ENCODE measurements at places on chromosomes 7 and 10.

DNA sequence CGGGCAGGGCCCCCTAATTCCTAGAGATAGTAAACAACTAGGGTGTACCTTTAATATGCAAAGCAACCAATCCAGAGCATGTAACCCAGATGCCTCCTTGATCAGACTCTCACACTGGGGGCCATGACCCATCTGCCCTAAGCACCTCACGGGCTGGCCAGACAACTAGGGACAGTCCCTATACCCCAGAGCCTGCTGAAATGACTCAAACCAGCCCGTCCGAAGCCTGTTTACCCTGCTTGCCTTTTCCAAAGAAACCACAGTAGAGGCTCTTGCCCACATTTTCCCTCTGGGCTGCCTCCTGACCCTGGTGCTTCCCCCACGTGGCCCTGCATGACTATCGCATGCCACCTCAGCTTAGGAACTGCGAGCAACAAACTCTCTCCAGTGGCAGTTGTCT lies 46.2 kb downstream of the RGS10 start:
- DNase-seq, result no peak

DNA sequence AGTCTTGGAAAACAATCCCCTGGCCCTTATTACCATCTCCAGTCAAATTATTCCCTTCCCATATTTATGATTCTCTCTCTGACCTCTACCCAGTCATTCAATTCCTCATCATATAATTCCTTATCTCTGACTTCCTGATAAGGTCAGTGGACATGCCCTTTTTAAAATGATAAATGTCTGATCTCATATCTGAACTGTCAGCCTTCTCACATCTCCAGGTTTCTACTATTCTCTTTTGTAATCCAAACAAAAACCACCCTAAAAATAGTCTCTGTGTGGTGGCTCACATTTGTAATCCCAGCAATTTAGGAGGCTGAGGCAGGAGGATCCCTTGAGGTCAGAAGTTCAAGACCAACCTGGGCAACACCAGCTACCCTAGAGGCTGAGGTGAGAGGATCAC lies 11.9 kb downstream of the GSDME start:
- no peak for DNase-seq

DNA sequence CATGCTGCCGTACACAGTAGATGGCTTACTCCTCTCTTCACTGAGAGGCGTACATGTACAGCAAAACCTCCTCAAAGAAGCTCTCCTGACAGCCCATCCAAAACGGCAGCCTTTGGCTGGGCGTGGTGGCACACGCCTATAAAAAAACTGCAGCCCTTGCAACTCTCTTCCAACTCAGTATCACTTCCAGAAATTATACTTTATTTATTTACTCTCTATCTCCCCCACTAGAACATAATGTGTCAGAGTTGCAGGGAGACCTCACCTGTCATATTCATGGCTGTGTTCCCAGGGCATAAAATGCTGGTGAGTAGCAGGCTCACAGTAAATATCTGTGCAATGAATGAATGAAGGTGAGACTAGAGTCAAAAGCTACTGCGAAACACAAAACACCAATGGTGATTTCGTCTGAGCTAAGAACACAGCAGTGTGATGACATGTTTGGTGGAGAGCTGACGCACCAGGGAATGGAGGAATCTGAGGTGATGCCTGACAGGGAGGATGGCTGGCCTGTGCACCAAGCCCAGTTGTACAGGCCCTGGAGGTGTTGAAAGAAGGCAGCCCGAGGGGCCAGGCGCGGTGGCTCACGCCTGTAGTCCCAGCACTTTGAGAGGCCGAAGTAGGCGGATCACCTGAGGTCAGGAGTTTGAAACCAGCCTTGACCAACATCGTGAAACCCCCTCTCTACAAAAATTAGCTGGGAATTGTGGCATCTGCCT lies 55.3 kb downstream of the COBL start:
- peak; percentile 3 for DNase-seq

- DNase-seq, result no peak
Measured at GRCh38 chr10:110774069-110775019, 97.4 kb upstream of the PDCD4 start.

Data from prostate gland (tissue), 2 donors.